ENCODE measurements at places on chromosomes 7 and 10. TPM values are rescaled to one million over a fixed set of nuclear protein-coding genes. Genes with fewer than 3 reads are reported as not detected.

DNA sequence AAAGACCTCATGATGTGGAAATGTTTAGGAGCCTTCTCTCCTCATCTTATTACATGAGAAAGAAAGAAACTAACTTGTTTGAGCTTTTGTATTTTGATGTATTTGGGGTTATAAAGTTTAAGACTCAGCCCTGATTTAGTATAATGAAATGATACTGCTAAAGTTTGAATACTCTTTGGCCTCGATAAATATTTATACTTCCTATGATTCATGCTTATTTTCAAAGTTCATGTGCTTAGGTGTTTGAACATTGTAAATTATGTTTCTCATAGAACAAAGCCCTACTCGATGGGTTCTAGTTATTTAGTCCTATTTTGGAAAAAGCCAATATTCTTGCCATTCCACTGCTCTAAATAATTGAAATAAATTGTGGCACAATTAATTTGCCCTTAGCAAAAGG lies 303.2 kb downstream of the ZWINT start:
- no peak for DNase-seq

- no peak for DNase-seq
Observed at GRCh38 chr10:125747417-125747816, 27.9 kb downstream of the EDRF1 start.

DNA sequence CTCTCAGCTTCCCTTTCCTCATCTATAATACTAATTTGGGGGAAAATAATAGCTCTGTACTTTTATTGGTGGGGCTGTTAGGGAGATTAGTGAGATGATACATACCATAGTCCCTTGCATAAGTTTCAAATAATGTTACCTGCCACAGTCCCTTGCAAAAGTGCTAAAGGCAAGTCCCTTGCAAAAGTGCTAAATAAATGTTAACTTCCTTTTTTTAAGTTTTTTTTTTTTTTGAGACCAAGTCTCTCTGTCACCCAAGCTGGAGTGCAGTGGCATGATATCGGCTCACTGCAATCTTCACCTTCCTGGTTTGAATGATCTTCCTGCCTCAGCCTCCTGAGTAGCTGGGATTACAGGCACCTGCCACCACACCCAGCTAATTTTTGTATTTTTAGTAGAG lies 43.4 kb upstream of the SRGN start:
- DNase-seq, result no peak

GRCh38 chr7:20798694-20799121 lies 12.0 kb upstream of the SP8 start:
- DNase-seq, result no peak

- no peak for DNase-seq
Observed at GRCh38 chr7:138245682-138246081, 169.4 kb downstream of the AKR1D1 start.

Gene SEMA4G
- polyA plus RNA-seq, result 36.4 TPM

GRCh38 chr10:110919971-110920881 lies 822 bp downstream of the SHOC2 start:
- peak; percentile 44 for DNase-seq

Gene JMJD1C
- polyA plus RNA-seq, result 39.9 TPM

Gene CBLL1
- 3.5 TPM for polyA plus RNA-seq

DNA sequence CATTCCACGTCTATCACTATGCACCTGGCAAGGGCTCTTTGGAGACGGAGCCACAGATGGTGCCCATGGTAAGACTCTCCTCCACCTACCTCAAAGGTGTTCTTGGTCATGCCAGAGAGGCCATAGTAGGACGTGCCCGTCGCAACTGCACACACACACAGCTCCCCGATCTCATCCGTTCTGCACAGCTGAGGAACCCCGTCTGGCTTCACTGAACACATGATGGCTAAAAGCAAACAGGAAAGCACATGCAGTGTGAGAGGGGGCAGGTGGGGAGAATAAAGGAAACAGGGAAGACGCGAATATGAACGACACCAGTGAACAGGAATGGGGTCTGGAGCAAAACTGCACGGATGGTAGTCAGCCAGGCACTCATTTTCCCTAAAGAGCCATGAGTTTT lies 230.9 kb downstream of the ZMYND11 start:
- no peak for DNase-seq

Gene PVRIG
- polyA plus RNA-seq, result not detected

Gene FAM25A
- 1.0 TPM for polyA plus RNA-seq

DNA sequence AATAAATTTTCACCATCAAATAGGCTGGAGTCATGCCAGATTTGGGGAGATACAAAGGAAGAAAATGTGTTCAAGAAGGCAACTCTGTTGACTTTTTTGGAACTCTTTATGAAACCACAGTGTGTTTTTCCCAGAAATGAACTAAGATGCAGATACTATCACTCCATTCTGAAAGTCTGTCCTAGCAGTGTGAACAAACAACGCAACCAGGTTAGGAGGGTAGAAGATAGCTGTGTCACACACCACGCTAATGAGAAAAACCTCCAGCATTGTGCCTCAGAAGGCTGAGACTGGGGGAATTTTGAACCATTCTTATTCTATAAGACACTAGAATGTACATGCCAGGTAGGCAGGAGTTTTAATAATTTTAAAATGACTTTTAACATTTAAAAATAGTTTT lies 15.9 kb upstream of the ATP6V0A4 start:
- DNase-seq, result no peak

Gene FEZF1
- not detected for polyA plus RNA-seq

DNA sequence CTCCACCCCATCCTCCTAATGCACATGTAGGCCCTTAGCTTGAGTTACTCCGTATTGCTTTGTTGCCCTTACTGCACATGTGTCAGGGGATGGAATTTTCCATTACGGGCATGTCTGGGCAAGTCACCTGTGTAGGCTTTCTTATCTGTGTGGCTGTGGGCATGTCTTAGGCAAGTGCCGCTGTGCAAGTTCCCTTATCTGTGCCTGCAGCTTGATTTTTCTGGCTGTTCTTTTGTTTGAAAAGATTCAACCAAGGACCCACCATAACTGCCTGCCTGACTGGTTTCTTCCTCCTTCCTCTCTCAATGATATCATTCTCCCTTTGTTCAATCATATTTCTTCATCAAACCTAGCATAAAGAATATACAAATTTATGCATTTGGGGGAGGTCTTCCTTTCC lies 88.5 kb downstream of the AKR1D1 start:
- no peak for DNase-seq

DNA sequence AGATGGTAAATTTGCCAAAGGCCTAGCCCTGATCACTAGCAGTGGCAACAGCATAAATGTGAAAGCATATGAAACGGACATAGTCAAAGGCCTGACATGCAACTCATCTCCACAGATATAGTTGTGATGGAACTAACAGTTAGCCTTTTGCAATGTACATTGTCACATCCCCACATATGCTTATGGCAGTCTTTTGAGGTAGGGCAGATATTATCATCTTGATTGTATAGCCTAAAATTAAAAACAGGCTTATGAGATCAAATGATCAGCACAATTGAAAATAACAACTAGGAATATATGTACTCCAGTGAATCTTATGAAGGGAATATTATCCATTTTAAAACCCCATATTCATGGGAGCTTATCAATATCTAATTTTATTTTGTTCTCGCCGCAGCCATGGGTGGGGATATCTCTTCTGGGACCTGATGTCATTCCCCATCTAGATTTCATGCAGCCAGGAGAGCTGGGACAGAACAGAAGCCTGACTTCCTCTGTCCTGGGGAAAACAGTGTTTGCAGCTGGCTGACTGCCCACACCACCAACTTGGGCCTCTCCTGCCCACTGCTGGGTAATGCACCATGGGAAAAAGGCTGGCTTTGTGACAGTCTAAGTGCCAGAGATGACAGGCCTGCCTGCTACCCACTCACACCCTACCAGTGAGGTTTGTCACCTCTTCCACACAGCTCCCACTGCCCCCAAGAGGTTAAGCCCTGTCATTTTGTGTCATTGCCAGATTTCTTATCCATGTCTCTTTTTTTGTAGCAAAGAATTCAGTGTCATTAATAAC lies 180.2 kb upstream of the FZD1 start:
- DNase-seq, result peak; percentile 41

GRCh38 chr7:27520815-27521790 lies 141.6 kb downstream of the HIBADH start:
- DNase-seq, result no peak

DNA sequence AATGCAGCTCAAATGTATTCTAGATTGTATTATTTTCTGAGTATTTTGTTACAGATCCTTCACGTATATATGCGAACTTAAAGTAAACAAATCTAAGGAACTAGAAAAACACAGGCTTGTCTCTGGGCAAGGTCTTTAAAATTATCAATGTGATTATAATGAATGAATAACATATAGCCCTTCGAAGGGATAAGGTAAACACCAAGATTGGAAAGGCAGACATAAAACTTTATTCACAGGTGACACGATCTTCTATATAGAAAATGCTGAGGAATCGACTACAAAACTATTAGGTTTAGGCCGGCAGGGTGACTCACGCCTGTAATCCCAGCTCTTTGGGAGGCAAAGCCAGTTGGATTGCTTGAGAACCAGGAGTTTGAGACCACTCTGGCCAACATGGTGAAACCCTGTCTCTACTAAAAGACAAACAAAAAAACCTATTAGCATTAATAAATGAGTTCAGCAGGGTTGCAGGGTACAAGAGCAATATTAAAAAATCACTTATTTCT lies 80.4 kb downstream of the CNNM2 start:
- no peak for DNase-seq

DNA sequence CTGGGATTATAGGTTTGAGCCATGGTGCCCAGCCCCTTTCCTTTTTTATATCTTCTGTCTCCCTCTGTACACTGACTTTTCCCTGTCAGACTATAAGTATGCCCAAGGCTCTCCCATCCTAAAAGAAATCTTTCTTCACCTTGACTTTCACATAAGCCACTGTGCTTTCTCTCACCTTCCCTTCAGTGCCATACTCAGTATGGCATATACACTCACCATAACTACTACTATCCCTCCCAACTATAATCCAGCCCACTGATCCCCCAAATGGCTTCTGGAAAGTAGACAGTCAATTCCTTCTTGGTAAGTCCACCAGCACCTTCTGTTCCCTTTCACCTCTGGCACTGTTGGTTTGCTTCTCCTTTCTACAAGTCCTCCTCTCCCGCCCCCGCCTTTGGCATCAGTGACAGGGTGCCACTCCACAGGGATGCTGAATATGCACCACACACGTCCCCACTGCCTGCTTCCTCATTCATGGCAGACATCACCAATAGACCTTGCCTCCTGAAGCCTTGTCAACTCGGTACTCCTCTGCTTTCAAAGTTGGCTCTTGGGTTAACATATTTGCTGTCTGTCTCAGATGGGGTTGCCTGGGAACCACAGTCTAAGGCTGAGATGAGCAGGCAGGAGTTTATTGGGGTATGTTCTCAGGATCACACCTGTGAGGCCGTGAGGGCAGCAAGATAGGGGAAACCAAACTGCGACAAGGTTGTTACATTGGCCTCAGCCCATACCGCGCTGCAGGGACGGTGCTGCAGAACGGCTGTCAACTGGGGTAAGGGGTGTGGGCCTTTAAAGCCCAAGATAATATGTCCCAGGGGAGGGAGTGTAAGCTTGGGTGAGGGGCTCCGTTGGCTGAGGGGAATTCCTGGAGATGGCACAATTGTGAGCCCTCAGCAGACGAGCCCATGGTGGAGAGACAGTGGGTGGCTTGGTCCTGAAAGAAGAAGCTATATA lies 7.2 kb upstream of the PSAP start:
- peak; percentile 40 for DNase-seq

DNA sequence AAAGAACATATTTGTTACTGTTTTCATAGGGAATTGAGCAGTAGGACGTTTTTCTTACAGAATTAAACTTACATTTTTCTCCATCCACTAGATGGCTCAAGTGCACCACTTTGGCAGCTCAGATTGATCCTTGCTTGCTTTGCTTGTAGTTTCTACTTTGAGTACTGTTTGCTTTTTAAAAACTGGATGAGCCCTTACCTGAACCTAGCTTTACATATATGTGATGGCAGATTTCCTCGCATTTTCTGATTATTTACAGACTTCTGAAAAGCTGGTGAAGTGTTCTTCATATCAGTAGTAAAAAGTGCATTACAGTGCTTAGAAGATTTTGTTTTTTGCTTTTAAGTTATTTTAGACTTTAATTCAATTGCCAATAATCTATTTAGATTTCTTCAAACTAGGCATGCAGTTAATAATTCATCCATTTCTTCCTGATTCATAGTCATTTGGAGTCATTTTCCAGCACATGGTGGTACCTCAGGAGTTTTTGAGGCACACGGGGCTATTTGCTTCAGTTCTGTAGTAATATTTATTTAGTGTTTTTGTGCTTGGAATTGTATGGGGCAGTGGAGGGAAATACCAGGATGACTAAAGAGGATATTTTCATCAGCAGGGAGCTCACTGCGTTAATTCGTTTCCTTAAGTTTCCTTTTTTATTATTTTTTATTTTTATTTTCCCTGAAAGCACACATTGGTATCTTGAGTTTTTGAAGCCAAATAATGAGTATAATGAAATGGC lies 57.3 kb downstream of the MAPK8 start:
- peak; percentile 15 for DNase-seq

GRCh38 chr7:156279635-156280034 lies 360.9 kb upstream of the RNF32 start:
- no peak for DNase-seq

GRCh38 chr10:23099816-23100215 lies 4.4 kb downstream of the MSRB2 start:
- no peak for DNase-seq

Gene DOCK4
- polyA plus RNA-seq, result 5.4 TPM

Gene CNTNAP2
- 0.19 TPM for polyA plus RNA-seq

GRCh38 chr10:80274396-80275134 lies 14.9 kb downstream of the MAT1A start:
- DNase-seq, result no peak

- no peak for DNase-seq
Observed at GRCh38 chr7:79494046-79494445, 40.6 kb upstream of the MAGI2 start.

GRCh38 chr7:44671069-44671468 lies 64.6 kb downstream of the OGDH start:
- DNase-seq, result no peak

Gene ABCA13
- 0.33 TPM for polyA plus RNA-seq

GRCh38 chr7:1663223-1663622 lies 6.9 kb upstream of the ELFN1 start:
- DNase-seq, result no peak

Gene HERPUD2
- 12.1 TPM for polyA plus RNA-seq

Gene ADARB2
- polyA plus RNA-seq, result 24.7 TPM

GRCh38 chr7:95798401-95798930 lies 26.1 kb downstream of the DYNC1I1 start:
- no peak for DNase-seq

Gene GIMAP1
- polyA plus RNA-seq, result 1.5 TPM

DNA sequence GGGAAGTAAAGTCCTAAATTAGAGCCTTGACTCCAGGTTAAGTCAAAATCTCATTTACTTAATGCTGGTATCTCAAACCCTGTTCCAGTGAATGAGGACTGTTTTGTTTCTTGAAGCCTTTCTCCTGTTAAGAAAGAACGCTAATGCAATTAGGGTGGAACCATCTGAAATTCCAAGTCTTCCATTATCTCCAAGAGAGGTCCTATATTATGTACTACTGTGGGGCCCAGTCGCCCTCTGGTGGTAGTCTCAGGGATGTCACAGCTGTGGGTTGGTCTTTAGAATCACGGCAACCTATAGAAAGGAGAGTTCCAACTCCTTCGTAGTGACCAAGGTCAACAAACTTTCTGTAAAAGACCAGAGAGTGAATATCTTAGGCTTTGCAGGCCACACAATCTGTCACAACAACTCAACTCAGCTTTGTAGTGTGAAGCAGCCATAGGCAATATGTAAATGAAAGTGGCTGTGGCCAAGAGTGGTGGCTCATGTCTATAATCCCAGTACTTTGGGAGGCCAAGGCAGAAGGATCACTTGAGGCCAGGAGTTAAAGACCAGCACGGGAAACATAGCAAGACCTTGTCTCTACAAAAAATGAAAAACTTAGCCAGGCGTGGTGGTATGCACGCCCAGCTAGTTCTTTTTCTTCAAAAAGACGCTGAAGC lies 9.3 kb downstream of the RPP38 start:
- DNase-seq, result no peak

Gene DENND2A
- polyA plus RNA-seq, result 3.1 TPM

All from pancreas (tissue), 10 donors.